NCI-H510A (cell line): ENCODE measurements at places on chromosomes 7 and 10.

- DNase-seq: no peak
Measured at GRCh38 chr7:130853503-130854279, 119.7 kb upstream of the KLF14 start.

- no peak for DNase-seq
Measured at GRCh38 chr10:79092292-79092896, 23.6 kb downstream of the ZMIZ1 start.

DNA sequence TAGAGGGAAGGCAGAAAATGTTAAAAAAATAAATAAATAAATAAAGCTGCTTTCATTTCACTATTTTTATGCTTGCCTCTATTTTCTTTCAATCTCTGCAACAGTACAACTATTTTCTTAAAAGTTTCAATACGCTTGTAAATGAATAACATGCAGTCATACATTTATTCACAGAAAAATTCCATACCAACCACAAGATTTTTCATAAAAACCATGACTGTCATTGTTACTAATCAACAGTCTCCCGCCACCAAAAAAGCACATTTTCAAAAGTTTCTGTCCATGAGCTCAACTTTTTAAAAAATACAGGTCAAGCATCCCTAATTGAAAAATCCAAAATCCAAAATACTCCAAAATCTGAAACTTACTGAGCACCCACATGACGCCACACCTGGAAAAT lies 5.3 kb downstream of the PARD3 start:
- no peak for DNase-seq

DNA sequence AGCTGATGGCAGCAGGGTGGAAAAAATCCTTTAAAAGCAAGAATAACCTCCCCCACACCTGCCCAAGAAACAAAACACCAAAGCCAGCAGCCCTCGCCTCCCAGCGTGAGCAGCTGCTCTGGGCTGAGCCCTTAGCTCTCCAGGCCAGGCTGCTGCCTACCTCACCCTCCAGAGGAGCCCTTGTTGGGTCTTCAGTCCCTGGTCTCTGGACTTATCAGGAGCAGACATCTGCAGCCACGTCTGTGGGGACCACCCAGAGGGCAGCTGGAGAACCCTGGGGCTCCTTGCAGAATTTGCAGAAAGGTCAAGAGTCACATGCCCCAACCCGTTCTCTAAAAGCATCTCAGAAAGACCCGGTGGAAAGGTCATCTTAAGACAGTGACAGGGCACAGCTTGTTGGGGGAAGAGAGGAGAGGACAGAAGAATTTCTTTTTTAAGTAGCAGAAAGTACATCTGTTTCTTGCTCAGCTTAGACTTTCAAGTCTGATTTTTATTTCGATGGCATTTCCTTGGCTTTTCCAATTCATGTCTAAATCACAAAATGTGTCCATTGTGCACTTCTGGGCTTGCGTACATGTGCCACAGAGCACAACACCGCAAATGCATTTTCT lies 425.7 kb upstream of the NFE2L3 start:
- peak; percentile 20 for DNase-seq

- DNase-seq: peak; percentile 7
Measured at GRCh38 chr10:92880233-92880861, 32.0 kb downstream of the EXOC6 start.

- DNase-seq: no peak
Measured at GRCh38 chr10:62188021-62188616, 80.5 kb downstream of the RTKN2 start.

- no peak for DNase-seq
Measured at GRCh38 chr10:50381642-50382041, 130.3 kb upstream of the ASAH2 start.

- DNase-seq: no peak
Measured at GRCh38 chr7:18831419-18831818, 286.0 kb downstream of the TWIST1 start.

DNA sequence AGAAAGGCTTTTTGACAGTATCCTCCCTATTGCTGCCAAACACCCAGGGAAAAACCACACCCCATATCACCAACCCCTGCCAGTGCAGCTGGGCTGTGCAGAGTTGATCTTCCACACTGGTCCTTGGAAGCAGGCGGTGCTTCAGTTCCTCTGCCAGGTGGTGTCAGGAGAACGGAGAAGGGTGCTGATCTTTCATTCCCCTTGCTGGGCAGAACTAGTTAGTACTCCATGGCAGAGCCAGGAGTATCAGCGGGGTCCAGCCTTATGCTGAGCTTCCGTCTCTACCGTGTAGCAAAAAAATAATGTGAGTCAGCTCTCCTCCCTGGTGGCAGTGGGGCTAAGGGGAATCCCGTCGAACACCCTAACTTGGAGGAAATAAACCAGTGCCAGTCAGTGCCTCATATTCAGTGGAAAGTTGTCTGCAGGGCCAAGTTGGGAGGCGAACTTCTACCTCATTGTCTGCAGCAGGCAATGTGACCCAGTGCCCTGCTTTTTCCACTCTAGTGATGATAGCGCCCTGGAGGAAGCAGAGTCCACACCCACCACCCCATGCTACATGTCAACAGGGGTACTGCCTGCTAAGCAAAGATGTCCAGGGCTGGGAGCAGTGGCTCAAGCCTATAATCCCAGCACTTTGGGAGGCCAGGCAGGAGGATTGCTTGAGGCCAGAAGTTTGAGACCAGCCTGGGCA lies 175.4 kb downstream of the AUTS2 start:
- no peak for DNase-seq

DNA sequence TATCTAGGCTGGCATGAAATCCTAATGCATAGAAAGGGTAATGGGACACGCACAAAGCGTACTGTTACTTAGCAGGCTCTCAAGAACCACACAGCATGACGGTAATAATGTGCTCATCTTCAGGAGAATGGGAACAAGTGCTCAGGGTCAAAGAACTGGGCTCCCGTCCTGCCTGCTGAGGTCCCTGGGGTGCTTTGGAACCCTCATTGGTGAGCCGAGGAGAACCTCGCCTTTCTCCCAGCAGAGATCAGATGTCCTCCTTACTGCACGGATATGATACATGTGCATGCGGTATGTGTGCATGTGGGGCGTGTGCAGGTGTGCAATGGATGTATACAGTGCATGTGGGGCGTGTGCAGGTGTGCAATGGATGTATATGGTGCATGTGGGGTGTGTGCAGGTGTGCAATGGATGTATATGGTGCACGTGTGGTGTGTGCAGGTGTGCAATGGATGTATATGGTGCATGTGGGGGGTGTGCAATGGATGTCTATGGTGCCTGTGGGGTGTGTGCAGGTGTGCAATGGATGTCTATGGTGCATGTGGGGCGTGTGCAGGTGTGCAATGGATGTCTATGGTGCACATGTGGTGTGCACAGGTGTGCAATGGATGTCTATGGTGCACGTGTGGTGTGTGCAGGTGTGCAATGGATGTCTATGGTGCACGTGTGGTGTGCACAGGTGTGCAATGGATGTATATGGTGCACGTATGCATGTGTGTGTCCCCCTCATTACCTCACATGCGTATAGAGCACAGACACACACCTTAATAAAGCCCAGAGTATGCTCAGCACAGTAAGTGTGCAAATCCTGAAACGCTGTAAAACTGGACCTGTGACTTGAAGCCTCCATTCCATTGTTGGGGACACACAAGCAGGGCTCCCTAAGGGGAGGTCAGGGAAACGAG lies 336.3 kb downstream of the PTPRN2 start:
- no peak for DNase-seq

- DNase-seq: no peak
Measured at GRCh38 chr10:62618576-62619412, 185.7 kb upstream of the ADO start.

DNA sequence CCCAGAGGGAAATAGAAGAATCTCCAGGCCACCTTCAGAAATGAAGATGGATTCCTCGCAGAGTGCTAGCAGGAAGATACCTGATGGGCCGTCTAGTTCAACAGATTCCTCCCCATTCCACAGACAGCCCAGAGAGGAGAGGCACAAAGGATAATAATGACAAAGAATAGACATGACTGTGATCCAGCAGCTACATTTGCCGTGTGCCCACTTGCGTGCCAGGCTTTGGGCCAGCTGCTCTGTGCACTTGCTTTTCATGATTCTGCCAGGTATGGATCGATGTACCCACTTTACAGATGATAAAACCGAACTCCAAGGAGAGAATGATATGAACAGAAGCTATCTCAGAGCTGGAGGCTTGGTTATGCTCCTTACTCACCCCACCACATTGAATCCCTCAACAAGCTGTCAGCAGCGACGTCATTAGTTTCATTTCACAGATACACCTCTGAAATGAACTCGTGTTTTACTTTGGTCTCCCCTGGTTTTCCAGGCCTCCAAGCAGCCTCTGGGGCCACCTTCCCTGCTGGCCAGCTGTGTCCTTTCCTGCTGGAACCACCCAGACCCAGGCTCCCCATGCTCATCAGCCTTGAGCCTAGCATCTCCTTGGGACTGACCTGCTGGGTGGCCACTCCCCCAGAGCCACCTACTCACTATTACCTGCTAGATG lies 11.9 kb upstream of the WDFY4 start:
- DNase-seq: no peak

DNA sequence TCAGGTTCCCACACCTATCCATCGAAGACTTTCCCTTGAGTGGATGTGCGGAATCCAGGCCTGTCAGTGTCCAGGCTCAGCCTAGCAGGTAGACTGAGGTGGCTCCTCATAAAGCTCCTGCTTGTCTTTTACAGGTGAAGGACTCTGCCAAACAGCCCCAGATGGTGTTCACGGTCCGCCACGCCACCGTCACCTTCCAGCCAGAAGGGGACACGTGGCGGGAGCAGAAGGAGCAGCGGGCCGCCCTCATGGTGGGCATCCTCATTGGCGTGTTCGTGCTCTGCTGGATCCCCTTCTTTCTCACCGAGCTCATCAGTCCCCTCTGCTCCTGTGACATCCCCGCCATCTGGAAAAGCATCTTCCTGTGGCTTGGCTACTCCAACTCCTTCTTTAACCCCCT lies 13.9 kb downstream of the HTR5A start:
- no peak for DNase-seq

GRCh38 chr10:118773041-118773440 lies 18.3 kb upstream of the CACUL1 start:
- no peak for DNase-seq

- no peak for DNase-seq
Measured at GRCh38 chr10:29378106-29378505, 89.2 kb downstream of the LYZL1 start.

DNA sequence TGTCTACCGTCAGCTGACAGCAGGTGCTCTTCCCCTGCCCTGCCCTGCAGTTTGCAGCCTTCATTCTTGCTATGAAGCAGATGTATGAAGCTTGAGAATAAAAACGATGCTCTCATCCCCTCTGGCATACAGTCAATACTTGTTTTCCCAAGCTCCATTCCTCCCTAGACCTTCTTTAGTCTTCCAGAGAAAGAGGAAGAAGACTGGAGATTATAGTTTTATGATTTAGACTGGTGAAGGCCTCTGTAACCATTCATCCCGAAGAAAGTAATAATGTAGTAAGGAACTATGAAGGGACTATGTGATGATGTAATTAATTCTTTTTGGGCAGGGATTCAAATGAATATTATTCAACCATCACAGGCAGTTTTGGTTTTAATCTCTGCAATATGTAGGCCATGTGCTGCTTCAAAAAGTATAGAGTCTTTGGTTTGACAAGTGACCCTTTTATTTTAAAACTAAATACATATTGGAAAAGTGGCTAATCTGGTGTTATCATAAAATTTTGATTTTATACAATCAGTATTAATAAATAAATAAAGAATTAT lies 242.4 kb upstream of the KIAA1217 start:
- no peak for DNase-seq

GRCh38 chr7:2154121-2154520 lies 78.6 kb downstream of the MAD1L1 start:
- DNase-seq: no peak

- DNase-seq: no peak
Measured at GRCh38 chr10:3595736-3596135, 189.3 kb downstream of the KLF6 start.

DNA sequence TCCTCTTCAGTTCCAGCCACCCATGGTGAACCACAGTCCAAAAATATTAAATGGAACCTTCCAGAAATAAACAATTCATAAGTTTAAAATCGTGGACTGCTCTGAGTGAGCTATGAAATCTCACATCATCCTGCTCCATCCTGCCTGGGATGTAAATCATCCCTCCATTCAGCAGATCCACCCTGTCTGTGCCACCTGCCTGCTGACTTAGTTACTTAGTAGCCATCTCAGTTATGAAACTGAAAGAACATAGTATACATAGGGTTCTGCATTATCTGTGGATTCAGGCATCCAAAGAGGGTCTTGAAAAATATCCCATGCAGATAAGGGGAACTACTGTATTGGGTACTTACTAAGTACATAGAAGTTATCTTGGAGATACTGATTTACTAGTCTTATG lies 89.0 kb downstream of the ST8SIA6 start:
- no peak for DNase-seq

DNA sequence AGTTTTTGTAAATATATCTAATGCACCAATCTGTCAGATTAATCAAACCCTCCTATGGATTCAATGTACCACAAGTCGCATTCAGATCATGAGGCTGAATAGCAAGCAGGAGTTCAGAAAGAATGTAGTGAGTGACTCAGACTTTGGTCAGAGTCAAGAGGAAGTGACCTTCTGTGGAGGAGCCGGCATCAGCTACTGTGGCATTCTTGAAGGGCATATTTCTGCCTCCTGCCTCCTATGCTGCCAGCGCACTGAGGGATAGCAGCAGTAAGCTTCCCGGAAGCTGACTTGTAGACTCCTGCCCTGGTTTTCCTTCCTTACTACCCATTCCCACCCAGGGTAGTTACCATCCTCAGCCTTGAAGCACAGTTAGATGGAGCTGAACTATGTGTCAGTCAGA lies 867.5 kb downstream of the NRG3 start:
- no peak for DNase-seq
